Putamen (tissue), 1 donor: ENCODE measurements at places on chromosomes 12 and 14.

DNA sequence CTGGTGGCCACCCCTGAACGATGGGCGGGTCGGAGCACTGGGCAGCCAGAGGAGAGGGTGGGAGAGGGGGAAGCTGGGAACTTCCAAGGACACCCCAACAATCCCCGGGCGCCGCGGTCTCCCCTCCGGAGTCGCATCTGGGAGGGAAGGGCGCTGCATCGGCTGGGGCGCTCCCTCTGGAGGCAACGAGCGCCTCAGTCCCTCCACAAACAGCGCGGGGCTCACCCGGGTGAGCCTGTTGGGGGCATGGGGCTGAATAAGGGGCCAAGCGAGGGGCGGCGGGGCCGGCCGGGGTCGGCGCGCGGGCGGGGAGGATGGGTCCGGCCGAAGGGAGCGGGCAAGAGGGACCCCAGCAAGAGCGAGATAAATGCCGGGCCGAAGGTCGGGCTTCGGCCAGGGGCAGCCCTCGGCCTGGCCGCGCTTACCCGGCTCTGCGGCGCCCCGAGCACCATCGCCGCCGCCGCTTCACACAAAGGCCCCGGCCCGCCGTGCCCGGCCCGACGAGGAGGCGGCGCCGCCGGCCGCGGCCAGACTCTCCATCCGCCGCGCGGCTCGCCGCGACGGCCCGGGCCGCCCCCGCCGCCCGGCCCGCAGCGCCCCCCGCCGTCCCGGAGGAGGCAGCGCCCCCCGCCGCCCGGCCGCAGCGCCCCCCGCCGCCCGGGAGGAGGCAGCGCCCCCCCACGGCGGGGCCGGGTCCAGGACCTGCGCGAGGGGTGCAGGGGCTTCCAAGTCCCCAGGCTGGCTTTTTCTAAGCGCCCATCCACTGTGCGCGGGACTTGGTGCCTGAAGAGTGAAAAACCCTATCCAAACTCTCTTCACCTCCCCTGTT is at the start of gene ZBTB39:
ZBTB39 (minus strand) TSS at position 567 of the 829 bp plus-strand sequence. CDS start 1,629 bp downstream, outside the sequence.
- DNase-seq: peak; percentile 56

DNA sequence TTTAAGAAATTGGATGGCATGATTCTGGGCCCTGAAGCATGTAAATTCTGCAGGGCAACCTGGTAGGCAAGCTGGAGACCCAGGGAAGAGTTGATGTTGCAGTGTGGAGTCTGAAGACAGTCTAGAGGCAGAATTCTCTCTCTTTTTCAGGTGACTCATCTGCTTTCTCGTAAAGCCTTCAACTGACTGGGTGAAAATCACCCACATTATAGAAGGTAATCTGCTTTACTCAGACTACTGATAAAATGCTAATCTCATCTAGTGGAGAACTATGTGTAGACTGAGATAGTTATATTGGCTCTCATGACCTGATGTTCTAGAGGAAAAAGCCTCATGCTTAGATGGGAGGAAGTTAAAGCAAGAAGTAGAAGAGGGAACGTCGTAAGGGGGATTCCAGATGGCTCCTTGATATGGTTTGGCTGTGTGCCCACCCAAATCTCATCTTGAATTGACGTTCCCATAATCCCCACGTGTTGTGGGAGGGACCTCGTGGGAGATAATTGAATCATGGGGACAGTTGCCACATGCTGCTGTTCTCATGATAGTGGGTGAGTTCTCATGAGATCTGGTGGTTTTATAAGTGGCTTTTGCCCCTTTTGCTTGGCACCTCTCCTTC is 723.8 kb downstream of the BCL11B start:
- DNase-seq: no peak

GRCh38 chr14:89957376-89957775 is 1.6 kb downstream of the TDP1 start:
- DNase-seq: no peak

- DNase-seq: no peak
These were observed 2.1 kb downstream of the TNS2 start for GRCh38 chr12:53051881-53052412.

DNA sequence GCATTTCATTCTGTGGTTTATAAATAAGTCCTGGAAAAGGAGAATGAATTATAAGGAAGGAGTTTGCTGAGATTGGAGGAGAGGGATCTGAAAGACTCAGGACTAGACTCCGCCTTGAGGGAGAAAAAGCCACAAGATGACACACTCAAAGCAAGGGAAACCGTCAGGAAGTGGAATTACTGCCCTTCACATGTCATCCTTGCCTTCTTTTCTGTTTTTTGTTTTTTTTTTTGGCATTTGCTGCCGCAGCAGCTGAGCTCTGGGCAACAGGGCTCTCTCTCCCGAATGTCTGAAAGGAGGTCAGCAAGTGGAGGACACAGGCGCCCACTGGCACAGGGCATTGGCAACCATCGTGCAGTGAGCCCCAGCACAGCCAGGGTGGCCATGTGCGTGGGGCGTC is 344.9 kb downstream of the DPF3 start:
- DNase-seq: no peak

- no peak for DNase-seq
These were observed 22.2 kb downstream of the SGPP1 start for GRCh38 chr14:63705561-63706070.

- DNase-seq: no peak
These were observed 953 bp upstream of the DCAF5 start for GRCh38 chr14:69153873-69154270.

- DNase-seq: no peak
These were observed 89.8 kb downstream of the CRADD start for GRCh38 chr12:93766796-93767523.

DNA sequence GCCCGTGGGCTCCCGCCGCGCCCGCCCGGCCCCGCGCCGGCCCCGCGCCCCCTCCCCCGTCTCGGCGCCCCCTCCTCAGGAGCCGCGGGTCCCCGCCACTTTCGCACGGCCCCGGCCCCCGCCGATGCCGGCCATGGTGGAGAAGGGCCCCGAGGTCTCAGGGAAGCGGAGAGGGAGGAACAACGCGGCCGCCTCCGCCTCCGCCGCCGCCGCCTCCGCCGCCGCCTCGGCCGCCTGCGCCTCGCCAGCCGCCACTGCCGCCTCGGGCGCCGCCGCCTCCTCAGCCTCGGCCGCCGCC is 263 bp downstream of the RCOR1 start:
- DNase-seq: no peak
